ENCODE measurements at places on chromosomes 5 and 9. TPM values are rescaled to one million over a fixed set of nuclear protein-coding genes. Genes with fewer than 3 reads are reported as not detected.

- DNase-seq, result no peak
- H3K27ac ChIP-seq, result no peak overlapping the region
- peaks cover 16% of the 10 kb centered on the region for H3K4me1 ChIP-seq
These were observed 2.1 kb upstream of the TLX3 start for GRCh38 chr5:171306781-171307591.

EPB41L4A gene
- total RNA-seq, result 4.1 TPM

IL13 gene
- total RNA-seq, result not detected

DNA sequence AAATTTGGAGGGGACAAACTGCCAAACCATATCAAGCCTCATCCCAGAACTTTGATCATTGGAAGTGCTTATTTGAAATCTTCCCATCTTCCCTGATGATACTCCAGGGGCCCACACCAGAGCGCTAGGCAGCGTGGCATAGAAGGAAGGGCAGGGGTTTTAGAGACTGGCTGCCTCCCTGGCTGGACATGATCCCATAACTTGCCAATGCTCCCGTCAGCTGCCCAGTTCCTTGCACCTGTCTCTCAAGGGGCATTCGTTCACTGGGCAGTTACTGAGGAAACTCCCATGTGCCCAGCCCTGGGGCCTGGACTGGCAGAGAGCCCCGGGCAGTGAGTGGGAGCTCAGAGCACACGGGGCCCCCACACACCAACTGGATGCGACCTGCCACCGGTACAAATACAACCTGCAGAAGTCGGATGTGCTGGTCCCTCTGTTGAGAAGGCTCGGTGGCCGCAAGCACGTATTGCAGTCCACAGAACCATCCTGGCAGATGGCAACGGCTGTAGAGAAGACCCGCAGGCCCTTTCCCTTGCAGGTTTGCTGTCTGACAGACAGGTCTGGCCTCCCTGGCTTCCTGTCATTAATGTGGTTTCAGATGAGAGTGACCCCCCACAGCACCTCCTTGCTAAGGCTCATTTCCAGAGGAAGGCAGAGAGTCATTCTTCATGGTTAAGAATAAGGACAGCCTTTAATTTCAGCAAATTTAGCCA, 122.4 kb downstream of the MVB12B start:
- no peaks in the 10 kb centered on the region for H3K27me3 ChIP-seq
- no peak overlapping the region for H3K4me3 ChIP-seq
- H3K27ac ChIP-seq, result no peak overlapping the region
- H3K36me3 ChIP-seq, result peaks cover 3% of the 10 kb centered on the region
- no peak for DNase-seq

DNA sequence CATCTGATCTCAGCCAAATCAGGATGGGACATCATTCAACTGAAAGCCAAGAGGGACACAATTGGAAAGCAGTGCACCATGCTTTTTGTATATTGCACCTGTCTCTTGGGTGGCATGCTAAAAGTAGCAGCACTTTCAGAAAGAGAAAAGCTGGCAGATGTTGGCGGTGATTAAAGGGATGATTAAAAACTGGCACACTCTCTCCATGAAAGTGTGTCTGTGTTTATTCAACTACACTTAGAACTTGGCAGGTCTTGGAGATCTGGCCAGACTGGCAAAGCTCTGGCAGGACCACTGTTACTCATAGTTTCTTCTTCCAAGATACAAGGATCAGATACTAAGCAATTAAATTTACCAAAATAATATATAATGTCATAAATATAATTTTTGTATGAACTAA, 112.9 kb upstream of the ELAVL2 start:
- H3K4me1 ChIP-seq, result no peaks in the 10 kb centered on the region
- no peaks in the 10 kb centered on the region for H3K27me3 ChIP-seq
- no peak for DNase-seq
- H3K27ac ChIP-seq, result no peak overlapping the region

- DNase-seq, result no peak
- peaks cover 9% of the 10 kb centered on the region for H3K27me3 ChIP-seq
- no peak overlapping the region for H3K27ac ChIP-seq
- H3K4me3 ChIP-seq, result no peak overlapping the region
- no peaks in the 10 kb centered on the region for H3K4me1 ChIP-seq
These were observed 63.5 kb upstream of the HAND1 start for GRCh38 chr5:154541553-154541952.

DNA sequence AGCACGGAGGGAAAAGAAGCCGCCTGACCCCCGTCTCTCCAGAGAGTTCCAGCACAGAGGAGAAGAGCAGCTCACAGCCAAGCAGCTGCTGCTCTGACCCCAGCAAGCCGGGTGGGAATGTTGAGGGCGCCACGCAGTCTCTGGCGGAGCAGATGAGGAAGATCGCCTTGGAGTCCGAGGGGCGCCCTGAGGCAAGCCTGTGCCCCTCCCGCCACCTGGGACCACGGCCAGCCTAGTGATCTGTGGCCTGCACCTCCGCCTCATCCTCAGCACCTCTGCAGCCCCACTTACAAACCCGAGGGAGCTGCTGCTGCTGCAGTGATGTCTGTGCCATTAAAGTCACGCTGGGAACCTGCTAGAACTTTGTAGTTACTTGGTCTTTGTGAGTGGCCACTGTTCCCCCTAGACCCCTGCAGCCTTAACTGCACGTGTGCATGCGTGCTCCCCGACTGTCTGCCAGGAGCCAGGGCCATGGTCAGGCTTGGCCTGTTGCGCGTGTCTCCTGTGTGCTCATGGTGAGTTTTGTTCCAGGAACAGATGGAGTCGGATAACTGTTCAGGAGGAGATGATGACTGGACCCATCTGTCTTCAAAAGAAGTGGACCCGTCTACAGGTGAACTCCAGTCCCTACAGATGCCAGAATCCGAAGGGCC, 12.5 kb downstream of the SQSTM1 start:
- DNase-seq, result no peak
- no peak overlapping the region for H3K4me3 ChIP-seq
- H3K36me3 ChIP-seq, result peaks cover 29% of the 10 kb centered on the region

DNA sequence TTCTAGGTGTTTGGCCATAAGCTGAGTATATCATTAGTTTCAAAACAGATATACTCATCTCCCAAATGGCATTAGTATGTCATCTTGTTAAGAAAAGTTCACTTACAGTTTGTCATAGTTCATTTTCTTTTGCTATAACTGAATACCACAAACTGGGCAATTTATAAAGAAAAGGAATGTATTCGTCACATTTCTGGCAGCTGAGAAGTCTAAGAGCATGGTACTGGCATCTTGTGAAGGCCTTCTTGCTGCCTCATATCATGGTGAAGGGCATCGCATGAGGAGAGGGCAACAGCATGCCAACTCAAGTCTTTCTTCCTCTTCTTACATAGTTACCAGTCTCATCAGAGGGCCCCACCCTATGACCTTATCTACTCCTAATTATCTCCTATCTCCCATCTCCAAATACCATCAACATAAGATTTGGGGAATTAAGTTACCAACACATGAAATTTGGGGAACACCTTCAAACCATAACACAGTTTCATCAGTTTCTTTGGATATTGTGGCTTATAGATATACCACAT, 20.4 kb upstream of the ITGA1 start:
- H3K27me3 ChIP-seq, result no peaks in the 10 kb centered on the region
- H3K4me1 ChIP-seq, result no peaks in the 10 kb centered on the region
- H3K27ac ChIP-seq, result no peak overlapping the region
- no peak for DNase-seq
- no peak overlapping the region for H3K4me3 ChIP-seq
- no peaks in the 10 kb centered on the region for H3K36me3 ChIP-seq

GRCh38 chr5:135371622-135372232, 27.3 kb downstream of the MACROH2A1 start:
- H3K36me3 ChIP-seq, result peaks cover 3% of the 10 kb centered on the region
- no peaks in the 10 kb centered on the region for H3K27me3 ChIP-seq
- H3K4me1 ChIP-seq, result no peaks in the 10 kb centered on the region
- no peak overlapping the region for H3K4me3 ChIP-seq
- no peak for DNase-seq
- no peak overlapping the region for H3K27ac ChIP-seq

TUT7 gene
- total RNA-seq, result 14.4 TPM

GRCh38 chr5:43034591-43034968, 5.5 kb downstream of the ANXA2R start:
- no peak overlapping the region for H3K4me3 ChIP-seq
- no peak overlapping the region for H3K27ac ChIP-seq
- peaks cover 8% of the 10 kb centered on the region for H3K4me1 ChIP-seq

PLAC8L1 gene
- not detected for total RNA-seq

ENG gene
- 12.8 TPM for total RNA-seq

- H3K36me3 ChIP-seq, result peaks cover 9% of the 10 kb centered on the region
- H3K27me3 ChIP-seq, result no peaks in the 10 kb centered on the region
- no peak overlapping the region for H3K4me3 ChIP-seq
- no peak for DNase-seq
These were observed 38.2 kb downstream of the WDR70 start for GRCh38 chr5:37417347-37417746.

GRCh38 chr5:69497006-69497520, 4.5 kb downstream of the OCLN start:
- H3K36me3 ChIP-seq, result no peaks in the 10 kb centered on the region
- H3K27ac ChIP-seq, result peak overlapping the region; percentile 65
- H3K4me3 ChIP-seq, result no peak overlapping the region
- no peak for DNase-seq
- peaks cover 4% of the 10 kb centered on the region for H3K4me1 ChIP-seq
- no peaks in the 10 kb centered on the region for H3K27me3 ChIP-seq

SIMC1 gene
- 8.9 TPM for total RNA-seq

- no peak for DNase-seq
- peaks cover 6% of the 10 kb centered on the region for H3K4me1 ChIP-seq
- no peak overlapping the region for H3K27ac ChIP-seq
These were observed 20.3 kb upstream of the GRAMD2B start for GRCh38 chr5:126402621-126403555.

TMEM215 gene
- total RNA-seq, result not detected

DNA sequence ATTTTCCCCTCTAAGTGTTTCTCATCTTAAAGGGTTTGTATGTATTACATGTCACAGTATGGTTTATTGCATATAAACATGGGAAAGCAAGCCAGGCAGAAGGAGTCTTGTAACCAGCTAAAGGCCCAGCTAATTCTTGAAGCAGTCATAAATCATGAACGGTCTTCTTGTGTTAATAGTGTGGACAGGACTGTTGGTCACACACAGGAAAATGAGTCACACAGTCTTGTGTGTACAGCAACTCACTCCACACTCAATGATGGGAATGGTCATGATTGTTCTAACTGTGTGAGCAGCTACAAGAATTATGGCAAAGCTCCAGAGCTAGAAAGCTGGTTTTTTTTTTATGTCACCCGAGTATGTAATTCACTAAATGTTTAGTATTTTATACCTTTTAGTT, 123.9 kb downstream of the GHR start:
- H3K4me3 ChIP-seq, result no peak overlapping the region
- no peak for DNase-seq

GRCh38 chr5:17425385-17426070, 72.5 kb upstream of the TAF11L2 start:
- H3K27ac ChIP-seq, result no peak overlapping the region
- no peaks in the 10 kb centered on the region for H3K4me1 ChIP-seq
- H3K36me3 ChIP-seq, result no peaks in the 10 kb centered on the region
- DNase-seq, result no peak

FER gene
- total RNA-seq, result 9.8 TPM

DNA sequence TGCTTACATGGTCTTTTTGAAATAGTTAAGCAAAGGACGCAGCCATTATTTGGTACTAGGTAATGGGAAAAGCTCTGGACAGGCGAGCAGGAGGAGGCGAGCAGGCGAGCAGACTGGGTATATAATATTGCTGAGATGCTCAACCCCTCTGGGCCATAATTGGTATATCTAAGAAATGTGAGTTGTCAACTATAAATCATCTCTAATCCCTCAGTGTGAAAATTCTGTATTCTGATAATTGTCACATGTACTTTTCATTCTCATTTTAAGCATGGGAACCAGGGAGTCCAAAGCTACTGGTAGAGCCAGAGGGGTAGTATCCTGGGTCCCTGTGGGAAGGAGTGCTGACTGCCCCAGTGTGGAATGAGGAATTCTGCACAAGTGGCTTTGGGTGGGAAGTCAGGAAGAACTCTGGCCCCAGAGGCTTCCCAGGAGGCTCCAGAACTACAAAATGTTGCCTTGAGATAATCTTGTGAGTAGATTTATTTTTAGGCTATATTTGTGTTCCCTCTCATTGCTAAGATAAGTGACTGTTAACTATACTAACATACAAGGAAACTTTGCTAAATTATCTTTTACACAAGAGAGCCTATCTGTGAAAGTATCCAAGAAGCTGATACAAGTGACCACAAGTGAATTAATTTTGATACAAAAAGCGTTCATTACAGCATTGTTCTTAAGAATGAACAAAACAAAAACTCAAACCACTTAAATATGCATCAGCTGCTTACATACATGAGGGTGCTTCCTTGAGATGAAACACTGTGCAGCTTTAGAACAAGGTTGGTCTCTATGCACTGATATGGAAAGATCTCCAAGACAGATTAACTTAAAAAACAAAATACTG, 70.5 kb upstream of the TNFAIP8 start:
- no peak overlapping the region for H3K4me3 ChIP-seq
- H3K27ac ChIP-seq, result no peak overlapping the region
- DNase-seq, result no peak
- no peaks in the 10 kb centered on the region for H3K27me3 ChIP-seq
- H3K36me3 ChIP-seq, result no peaks in the 10 kb centered on the region
- no peaks in the 10 kb centered on the region for H3K4me1 ChIP-seq

- H3K27ac ChIP-seq, result no peak overlapping the region
- no peak overlapping the region for H3K4me3 ChIP-seq
- no peak for DNase-seq
- no peaks in the 10 kb centered on the region for H3K36me3 ChIP-seq
These were observed 107.5 kb downstream of the FRMD3 start for GRCh38 chr9:83430681-83431080.

BHMT2 gene
- 374 TPM for total RNA-seq

FAM169A gene
- 1.0 TPM for total RNA-seq

GRCh38 chr9:116318468-116319374, 165.1 kb downstream of the PAPPA start:
- H3K4me1 ChIP-seq, result no peaks in the 10 kb centered on the region
- H3K27me3 ChIP-seq, result no peaks in the 10 kb centered on the region
- no peak for DNase-seq
- H3K27ac ChIP-seq, result no peak overlapping the region
- no peak overlapping the region for H3K4me3 ChIP-seq

DNA sequence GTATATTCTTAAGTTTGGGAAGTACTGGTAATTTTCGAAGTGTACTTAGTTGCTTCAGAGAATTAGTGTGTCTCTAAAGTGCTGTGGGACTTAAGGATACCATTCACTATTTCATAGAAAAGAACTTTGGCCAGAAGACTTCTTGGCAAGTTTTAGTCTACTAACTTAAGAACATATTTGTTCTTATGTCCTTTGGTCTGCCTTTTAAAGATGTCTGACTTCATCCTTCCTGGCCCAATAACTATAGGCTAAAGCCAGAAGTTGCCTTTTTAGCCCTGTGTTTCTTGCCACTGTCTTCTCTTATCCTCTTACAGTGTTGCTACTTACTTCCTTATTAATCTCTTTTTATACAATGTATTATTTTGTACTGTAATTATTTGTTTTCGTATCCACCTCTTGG, 6.3 kb downstream of the RBM27 start:
- H3K4me1 ChIP-seq, result peaks cover 11% of the 10 kb centered on the region
- H3K4me3 ChIP-seq, result no peak overlapping the region
- H3K27ac ChIP-seq, result no peak overlapping the region
- no peaks in the 10 kb centered on the region for H3K36me3 ChIP-seq
- DNase-seq, result no peak

- no peak overlapping the region for H3K4me3 ChIP-seq
- no peak for DNase-seq
- H3K27me3 ChIP-seq, result no peaks in the 10 kb centered on the region
These were observed 14.3 kb downstream of the DAP start for GRCh38 chr5:10746711-10747110.
